Activated CD8-positive, alpha-beta T cell treated with anti-CD3 and anti-CD28 coated beads for 36 hours (primary cell): ENCODE measurements at places on chromosomes 4 and X. TPM values are rescaled to one million over a fixed set of nuclear protein-coding genes. Genes with fewer than 3 reads are reported as not detected.
A peak's percentile ranks its signal among the peaks of the same experiment; 100 is the strongest.

- peaks cover 10% of the 10 kb centered on the region for H3K4me1 ChIP-seq
- H3K27ac ChIP-seq, result peak overlapping the region; percentile 81
Observed at GRCh38 chrX:154412468-154412867, 1.1 kb downstream of the TAFAZZIN start.

Gene BGN
- not detected for total RNA-seq

DNA sequence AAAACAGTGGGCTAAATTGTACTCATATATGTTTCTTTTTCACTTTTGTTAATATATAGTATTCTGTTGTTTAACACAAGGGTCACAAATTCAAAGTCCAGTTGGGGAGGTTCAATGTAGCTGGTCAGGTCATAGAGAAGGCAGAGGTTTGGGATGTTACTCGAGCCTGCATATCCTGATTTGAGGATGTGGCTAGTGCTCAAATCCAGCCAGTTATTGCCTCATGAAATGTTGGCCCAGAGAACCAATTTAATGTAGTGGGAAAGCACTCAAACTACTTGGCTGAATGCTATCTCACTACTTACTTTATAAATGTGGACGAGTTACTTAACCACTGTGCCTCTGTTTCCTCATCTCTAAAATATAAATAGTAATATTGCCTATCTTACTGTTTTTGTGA is 12.5 kb downstream of the USO1 start:
- DNase-seq, result no peak
- no peak overlapping the region for H3K4me3 ChIP-seq
- no peak overlapping the region for H3K27ac ChIP-seq
- no peaks in the 10 kb centered on the region for H3K27me3 ChIP-seq
- peaks cover 25% of the 10 kb centered on the region for H3K4me1 ChIP-seq

Gene RBMXL3
- not detected for total RNA-seq

DNA sequence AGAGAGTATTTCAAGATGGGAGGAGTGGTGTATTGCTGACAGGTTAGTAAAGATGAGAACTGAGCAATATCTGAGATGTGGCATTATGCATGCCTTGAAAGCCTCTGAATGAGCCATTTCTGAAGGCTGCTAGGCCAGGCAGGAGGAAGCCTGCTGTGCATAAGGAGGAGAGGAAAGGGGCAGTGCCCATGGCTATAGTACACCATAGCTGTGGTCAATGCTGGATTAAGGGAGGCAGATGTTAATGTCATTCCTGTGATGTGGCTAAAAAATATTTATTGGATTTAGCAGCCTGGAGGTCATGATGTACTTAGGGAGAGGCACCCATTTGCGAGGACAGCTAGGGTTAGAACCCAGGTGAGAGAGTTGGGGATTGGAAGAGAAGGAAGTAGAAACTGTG is 130.0 kb upstream of the LNX1 start:
- no peaks in the 10 kb centered on the region for H3K36me3 ChIP-seq
- no peak overlapping the region for H3K4me3 ChIP-seq
- no peaks in the 10 kb centered on the region for H3K4me1 ChIP-seq
- H3K27ac ChIP-seq, result no peak overlapping the region

Gene POLN
- total RNA-seq, result 2.9 TPM

- no peak overlapping the region for H3K27ac ChIP-seq
- H3K27me3 ChIP-seq, result no peaks in the 10 kb centered on the region
- H3K36me3 ChIP-seq, result peaks cover 12% of the 10 kb centered on the region
- no peak overlapping the region for H3K4me3 ChIP-seq
Observed at GRCh38 chr4:169582706-169583105, 29.7 kb downstream of the NEK1 start.

GRCh38 chrX:31291131-31291530 is 219.3 kb upstream of the FTHL17 start:
- DNase-seq, result no peak
- H3K27me3 ChIP-seq, result no peaks in the 10 kb centered on the region

DNA sequence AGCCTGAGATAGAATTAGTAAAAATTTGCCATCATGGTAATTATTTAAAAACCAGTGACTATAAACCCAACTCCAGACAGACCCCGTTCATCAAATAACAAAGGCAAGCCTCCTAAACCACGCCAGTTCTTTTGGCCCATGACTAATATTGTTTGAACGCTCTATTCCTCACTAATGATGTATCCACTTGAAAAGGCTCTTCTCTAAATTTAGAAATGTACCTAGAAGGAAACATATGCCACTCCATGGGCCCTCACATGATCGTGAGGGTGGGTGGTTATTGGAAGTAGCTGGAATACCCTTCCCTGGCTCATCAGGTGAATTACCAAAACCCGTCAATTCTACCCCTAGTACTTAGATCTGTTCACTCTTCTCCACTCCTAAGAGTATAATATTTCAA is 249.2 kb downstream of the COL25A1 start:
- no peaks in the 10 kb centered on the region for H3K4me1 ChIP-seq
- DNase-seq, result no peak
- H3K36me3 ChIP-seq, result no peaks in the 10 kb centered on the region
- no peak overlapping the region for H3K27ac ChIP-seq

- H3K27ac ChIP-seq, result no peak overlapping the region
- no peaks in the 10 kb centered on the region for H3K36me3 ChIP-seq
- peaks cover 4% of the 10 kb centered on the region for H3K27me3 ChIP-seq
- H3K4me3 ChIP-seq, result no peak overlapping the region
- H3K4me1 ChIP-seq, result no peaks in the 10 kb centered on the region
Observed at GRCh38 chr4:77358315-77358928, 201.4 kb downstream of the CCNG2 start.

GRCh38 chr4:177860171-177860570 is 417.9 kb upstream of the AGA start:
- H3K36me3 ChIP-seq, result no peaks in the 10 kb centered on the region
- DNase-seq, result no peak
- H3K27ac ChIP-seq, result no peak overlapping the region
- no peaks in the 10 kb centered on the region for H3K4me1 ChIP-seq
- no peaks in the 10 kb centered on the region for H3K27me3 ChIP-seq

Gene HPGDS
- not detected for total RNA-seq

- H3K27ac ChIP-seq, result no peak overlapping the region
- H3K36me3 ChIP-seq, result no peaks in the 10 kb centered on the region
- no peak overlapping the region for H3K4me3 ChIP-seq
- no peaks in the 10 kb centered on the region for H3K4me1 ChIP-seq
- DNase-seq, result no peak
Observed at GRCh38 chr4:171588051-171588545, 225.1 kb upstream of the GALNTL6 start.

- no peak overlapping the region for H3K4me3 ChIP-seq
- no peaks in the 10 kb centered on the region for H3K36me3 ChIP-seq
- H3K27ac ChIP-seq, result no peak overlapping the region
- H3K27me3 ChIP-seq, result peaks cover 2% of the 10 kb centered on the region
Observed at GRCh38 chrX:20499763-20500162, 233.1 kb upstream of the RPS6KA3 start.

- no peaks in the 10 kb centered on the region for H3K27me3 ChIP-seq
- peaks cover 25% of the 10 kb centered on the region for H3K4me1 ChIP-seq
- no peak overlapping the region for H3K4me3 ChIP-seq
- H3K27ac ChIP-seq, result no peak overlapping the region
- no peak for DNase-seq
Observed at GRCh38 chrX:42123369-42123768, 200.0 kb upstream of the CASK start.

- no peak overlapping the region for H3K4me3 ChIP-seq
- no peaks in the 10 kb centered on the region for H3K4me1 ChIP-seq
- H3K36me3 ChIP-seq, result no peaks in the 10 kb centered on the region
- no peaks in the 10 kb centered on the region for H3K27me3 ChIP-seq
- no peak for DNase-seq
- H3K27ac ChIP-seq, result no peak overlapping the region
Observed at GRCh38 chrX:137848266-137848905, 282.5 kb downstream of the ZIC3 start.

DNA sequence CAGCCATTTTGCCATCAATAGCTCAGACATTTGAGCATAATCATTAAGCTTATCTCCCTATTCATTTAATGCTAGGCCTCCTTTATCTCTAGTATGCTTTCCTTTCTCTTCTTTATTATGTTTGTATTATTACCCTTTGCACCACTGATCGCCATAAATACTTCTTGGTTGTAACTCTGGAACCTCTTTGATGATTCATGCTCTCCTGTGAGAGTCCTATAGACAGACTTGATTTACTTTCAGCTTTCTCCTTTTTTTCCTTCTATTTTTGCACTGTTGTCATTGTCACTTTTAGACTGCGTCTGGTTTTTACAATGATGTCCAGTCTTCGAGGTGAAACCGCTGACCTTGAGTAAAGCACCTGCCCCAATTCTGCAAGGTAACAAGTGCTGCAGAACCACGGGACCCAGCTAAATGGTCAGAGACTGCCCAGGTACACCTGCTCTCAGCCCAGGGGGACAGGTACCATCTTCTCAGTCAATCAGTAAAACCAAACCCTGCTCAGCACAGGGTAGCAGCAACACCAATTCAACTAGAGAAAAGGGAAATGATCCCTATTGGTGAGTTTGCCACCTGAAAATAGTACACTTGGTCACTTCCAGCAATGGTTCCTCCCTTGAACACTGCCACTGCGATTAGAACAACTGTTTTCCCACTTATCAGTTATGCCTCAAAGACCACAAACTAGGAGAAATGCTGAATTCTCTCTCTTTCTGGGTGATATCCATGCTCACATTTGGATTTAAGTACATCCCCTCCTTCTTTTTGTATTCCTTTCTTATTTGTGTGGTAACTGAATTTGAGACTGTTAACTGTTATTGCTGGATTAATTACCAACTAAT is 125.1 kb downstream of the MAML3 start:
- H3K36me3 ChIP-seq, result no peaks in the 10 kb centered on the region
- no peak for DNase-seq
- no peaks in the 10 kb centered on the region for H3K4me1 ChIP-seq
- no peak overlapping the region for H3K27ac ChIP-seq
- H3K4me3 ChIP-seq, result no peak overlapping the region
- H3K27me3 ChIP-seq, result peaks cover 1% of the 10 kb centered on the region

- H3K36me3 ChIP-seq, result no peaks in the 10 kb centered on the region
- no peaks in the 10 kb centered on the region for H3K27me3 ChIP-seq
Observed at GRCh38 chr4:91092398-91092980, 965.3 kb downstream of the CCSER1 start.

Gene SH3BP2
- 59.0 TPM for total RNA-seq

GRCh38 chrX:1609762-1610161 is 5.1 kb upstream of the ASMT start:
- H3K27ac ChIP-seq, result no peak overlapping the region
- DNase-seq, result no peak
- no peak overlapping the region for H3K4me3 ChIP-seq
- peaks cover 2% of the 10 kb centered on the region for H3K36me3 ChIP-seq
- no peaks in the 10 kb centered on the region for H3K4me1 ChIP-seq
- no peaks in the 10 kb centered on the region for H3K27me3 ChIP-seq

DNA sequence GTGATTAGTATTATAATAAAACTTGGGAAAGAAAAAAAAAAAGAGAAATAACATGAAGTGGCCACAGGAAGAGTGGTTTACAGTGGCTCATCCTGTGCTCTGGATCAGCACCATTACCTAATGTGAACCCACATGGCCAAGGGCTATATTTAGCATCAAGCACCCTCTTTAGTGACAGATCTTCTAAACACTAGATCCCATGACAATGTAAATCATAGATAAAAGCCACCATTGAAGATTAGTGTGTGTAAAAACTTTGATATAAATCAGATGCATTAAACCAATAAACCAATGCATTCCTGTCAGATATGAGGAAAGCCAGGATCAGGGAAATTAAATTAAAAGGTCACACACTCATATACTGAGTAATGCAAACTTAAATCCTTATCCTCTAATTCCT is 400.6 kb upstream of the MAGEB18 start:
- H3K4me3 ChIP-seq, result no peak overlapping the region

DNA sequence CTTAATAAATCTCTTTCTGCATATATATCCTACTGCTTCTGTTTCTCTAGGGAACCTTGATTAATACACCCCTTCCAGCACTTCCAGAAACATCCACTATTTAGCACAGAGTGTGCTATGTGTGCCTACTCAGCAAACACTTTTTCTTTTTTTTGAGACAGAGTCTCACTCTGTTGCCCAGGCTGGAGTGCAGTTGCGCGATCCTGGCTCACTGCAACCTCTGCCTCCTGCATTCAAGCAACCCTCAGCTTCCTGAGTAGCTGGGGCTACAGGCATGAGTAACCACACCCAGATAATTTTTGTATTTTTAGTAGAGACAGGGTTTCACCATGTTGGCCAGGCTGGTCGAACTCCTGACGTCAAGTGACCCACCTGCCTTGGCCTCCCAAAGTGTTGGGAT is 266.9 kb upstream of the DIAPH2 start:
- no peaks in the 10 kb centered on the region for H3K36me3 ChIP-seq
- H3K27ac ChIP-seq, result no peak overlapping the region
- DNase-seq, result no peak
- H3K4me3 ChIP-seq, result no peak overlapping the region
- H3K4me1 ChIP-seq, result no peaks in the 10 kb centered on the region
- no peaks in the 10 kb centered on the region for H3K27me3 ChIP-seq

Gene ASMT
- 0.41 TPM for total RNA-seq

Gene BEND2
- total RNA-seq, result not detected

Gene VMA21
- 41.6 TPM for total RNA-seq
